ENCODE measurements at places on chromosomes 3 and 15.

DNA sequence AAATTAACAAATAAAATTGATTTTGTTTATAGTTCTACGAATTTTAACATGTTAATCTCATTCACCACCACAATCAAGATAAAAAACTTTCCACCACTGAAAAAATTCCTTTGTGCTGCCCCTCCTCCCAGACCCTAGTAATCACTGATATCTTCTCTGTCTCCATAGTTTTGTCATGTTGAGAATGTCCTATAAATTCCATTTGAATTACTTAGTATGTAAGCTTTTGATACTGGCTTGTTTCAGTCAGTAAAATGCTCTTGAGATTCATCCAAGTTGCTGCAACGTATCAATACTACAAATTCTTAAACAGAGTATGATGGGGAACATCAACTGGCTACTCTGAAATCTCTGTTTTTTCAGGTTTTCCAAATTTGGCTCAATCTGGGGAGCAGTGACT, 129.6 kb downstream of the CTNNB1 start:
- no peak for DNase-seq

GRCh38 chr15:52567871-52568600, 794 bp downstream of the ARPP19 start:
- peak; percentile 71 for DNase-seq

DNA sequence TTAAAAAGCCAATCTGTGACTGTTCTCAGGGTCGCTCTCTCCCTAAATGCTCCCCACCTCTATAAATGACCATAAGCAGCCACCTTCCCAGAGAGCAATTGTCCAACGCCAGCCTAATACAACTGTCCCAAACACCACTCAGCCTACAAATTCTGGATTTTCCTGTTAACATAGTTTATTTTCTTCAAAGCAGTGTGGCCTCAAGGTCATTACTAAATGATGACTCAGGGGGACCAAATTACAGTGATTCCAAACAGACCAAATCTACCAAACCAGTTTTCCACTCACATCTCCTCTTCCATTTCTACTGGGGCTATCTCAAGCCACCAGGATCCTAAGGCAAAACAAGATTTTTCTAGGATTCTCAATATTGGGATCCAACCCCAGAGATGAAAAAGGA, 22.5 kb downstream of the HEXA start:
- DNase-seq: no peak

DNA sequence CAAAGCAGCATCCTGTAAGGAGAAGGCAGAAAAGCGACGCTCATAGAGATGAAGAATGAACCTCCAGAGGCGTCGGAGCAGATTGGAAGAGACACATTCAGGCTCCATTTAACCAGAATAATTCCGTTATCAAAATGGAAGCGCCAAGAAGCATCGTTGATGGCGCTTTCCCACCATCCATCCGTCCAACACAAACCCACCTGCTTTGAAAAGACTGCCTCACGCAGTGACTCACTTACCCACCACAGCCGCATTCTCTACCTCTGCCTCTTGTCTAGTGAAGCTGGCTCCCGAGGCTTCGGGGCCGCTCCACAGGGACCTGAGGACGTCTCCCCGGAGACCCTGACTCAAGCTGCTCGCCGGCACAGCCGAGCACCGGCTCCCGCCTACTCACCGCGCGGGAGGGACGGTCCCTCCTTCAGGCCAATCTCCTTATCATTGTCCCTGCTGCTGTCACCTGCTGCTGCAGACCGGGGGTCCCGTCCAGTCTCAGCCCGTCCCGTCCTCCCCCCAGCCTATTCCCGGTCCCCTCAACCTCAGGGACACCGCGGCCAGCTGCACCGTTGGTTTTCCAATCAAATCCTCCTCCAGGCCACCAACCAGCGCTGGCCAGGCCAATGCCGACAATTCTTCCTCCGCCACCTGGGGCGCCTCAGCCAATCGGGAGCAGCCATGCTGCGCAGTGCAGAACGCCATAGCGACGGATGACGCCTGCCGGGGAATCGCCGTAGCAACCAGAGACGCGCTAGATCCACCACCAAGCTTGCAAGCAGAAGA, at the start of gene NEK10:
TSS of gene NEK10 (minus strand) at position 553 of the 777 bp plus-strand sequence. CDS start 16,501 bp downstream, outside the sequence.
- peak; percentile 92 for DNase-seq

- no peak for DNase-seq
Observed at GRCh38 chr3:193987186-193987585, 148.8 kb upstream of the HES1 start.

DNA sequence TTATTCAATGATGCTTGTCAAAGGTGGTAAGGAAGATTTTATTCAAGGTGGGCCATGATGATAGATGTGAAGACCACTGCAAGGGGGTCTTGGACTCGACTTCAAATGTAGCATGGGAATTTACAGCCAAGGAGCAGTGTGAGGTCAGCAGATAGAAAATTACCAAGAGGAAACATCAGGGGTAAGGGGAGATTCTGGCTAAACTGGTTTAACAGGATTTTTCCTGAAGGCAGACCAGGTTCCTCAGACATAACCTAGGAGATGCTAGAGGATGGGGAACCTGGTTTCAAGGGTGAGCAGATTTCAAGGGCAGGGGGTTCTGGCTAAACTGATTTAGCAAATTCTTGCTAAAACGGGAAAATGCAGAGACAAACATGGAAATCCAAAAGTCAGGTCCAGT, 464.9 kb downstream of the TAFA4 start:
- no peak for DNase-seq

DNA sequence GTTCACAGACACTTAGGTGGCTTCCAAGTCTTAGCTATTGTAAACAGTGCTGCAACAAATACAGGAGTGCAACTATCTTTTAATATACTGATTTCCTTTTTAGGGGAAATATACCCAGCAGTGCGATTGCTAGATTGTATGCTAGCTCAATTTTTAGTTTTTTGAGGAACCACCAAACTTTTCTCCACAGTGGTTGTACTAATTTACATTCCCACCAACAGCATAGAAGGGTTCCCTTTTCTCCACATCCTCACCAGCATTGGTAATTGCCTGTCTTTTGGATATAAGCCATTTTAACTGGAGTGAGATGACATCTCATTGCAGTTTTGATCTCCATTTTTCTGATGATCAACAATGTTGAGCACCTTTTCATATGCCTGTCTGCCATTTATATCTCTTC, 58.9 kb downstream of the ZNF148 start:
- no peak for DNase-seq

GRCh38 chr15:39786447-39787056, 3.9 kb upstream of the FSIP1 start:
- no peak for DNase-seq

GRCh38 chr3:105959851-105960250, 91.0 kb upstream of the CBLB start:
- DNase-seq: no peak

GRCh38 chr15:74545086-74545485, 4.1 kb downstream of the ARID3B start:
- no peak for DNase-seq

DNA sequence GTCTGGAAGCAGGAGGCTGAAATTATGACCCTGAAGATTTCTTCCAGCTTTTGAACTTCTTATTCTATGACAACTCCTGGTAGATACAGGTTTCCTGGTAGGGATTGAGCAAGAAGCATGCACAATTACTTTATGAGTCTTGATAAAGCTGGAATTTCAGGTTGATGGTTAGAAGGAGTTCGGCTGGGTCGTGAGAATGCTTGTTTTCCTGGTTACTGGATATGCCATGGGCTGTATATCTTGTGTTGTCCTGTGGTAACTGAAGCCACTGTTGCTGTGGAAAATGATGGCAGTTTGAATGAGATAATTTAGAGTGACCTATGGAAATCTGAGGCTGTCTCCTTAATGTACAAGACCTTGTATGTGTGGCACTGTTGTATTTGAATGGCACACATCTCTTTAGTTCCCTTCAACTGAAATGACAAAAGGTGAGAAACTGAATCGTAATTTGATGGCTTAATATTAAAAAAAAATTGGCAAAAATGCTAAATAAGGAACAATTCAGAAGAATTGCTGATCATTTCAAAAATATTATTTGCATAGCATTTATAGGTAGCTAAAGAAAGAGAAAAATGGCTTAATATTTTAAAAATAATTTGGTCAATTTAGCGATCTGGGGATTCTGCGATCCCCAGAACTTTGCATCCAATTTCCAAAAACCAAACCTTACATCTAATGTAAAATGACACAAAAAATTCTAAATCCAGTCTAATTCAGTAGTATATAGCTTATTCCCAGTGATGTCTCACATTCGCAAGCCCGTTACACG, 1.1 kb upstream of the UBE2E1 start:
- DNase-seq: no peak

DNA sequence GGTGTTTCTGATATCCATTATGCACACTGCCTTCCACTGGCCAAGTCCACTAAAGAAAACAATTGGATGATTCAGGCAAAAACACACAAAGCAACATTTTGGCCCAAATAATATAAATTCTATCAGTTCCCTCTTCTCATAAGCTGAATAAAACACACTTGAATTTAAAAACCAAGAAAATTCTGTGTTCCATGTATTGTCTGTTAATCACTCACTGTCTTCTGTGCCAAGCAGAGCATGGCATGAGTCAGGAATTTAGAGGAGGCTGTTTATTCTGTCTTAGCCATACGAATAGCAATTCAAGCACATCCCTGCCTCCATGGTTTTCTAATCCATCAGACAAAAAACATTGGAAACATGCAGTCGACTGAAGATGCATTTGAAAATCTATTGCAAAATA, 215.6 kb upstream of the UMPS start:
- DNase-seq: no peak

- DNase-seq: no peak
Observed at GRCh38 chr3:178845420-178846118, 226.0 kb downstream of the ZMAT3 start.

GRCh38 chr3:52086976-52087663, 30.7 kb upstream of the DUSP7 start:
- DNase-seq: no peak

- DNase-seq: no peak
Observed at GRCh38 chr3:106485217-106485616, 616.4 kb upstream of the CBLB start.

DNA sequence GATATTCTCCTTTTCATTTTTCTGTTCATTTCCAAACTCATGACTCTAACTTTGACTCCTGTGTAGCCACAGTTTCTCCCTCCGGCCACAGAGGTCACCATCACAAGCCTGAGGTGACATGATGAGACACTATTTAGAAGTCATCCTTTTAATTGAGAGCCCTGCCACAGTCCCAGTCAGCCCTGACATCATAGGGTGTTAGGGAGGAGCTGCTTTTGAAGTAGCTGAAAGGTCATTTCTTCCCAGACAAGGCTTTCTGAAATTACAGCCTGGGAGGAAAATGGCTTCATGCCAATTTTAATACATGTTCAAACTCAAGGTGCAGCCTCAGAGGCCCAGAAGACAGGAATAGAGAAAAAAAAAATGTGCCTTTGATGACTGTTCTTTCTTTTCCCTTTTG, 532.8 kb upstream of the TGFBR2 start:
- DNase-seq: no peak

DNA sequence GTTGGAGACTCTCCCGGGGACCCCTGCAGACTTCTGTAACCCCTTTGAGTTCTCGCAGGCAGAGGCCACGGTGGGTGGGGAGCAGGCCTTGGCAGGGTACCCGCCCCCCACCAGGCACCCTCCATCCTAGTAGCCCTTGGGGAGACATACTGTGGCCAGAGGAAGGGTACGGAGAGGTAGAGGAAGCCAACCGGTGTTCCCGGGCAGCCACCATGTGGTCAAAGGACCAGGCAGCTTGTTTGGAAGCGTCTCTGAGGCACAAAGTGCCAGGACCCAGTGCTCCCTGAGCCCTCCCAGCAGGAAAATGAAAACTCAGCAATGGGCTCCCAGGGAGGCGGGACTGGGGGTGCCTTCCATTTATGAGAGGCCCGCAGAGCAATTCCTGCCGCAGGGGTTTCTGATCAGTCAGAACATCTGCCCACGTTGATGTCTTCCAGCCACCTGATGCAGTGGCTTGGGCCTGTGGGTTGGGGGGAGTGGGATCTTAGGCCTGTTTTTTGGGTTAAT, 53.0 kb upstream of the CGNL1 start:
- DNase-seq: no peak

- DNase-seq: no peak
Observed at GRCh38 chr3:4824926-4825325, 154.3 kb upstream of the BHLHE40 start.

DNA sequence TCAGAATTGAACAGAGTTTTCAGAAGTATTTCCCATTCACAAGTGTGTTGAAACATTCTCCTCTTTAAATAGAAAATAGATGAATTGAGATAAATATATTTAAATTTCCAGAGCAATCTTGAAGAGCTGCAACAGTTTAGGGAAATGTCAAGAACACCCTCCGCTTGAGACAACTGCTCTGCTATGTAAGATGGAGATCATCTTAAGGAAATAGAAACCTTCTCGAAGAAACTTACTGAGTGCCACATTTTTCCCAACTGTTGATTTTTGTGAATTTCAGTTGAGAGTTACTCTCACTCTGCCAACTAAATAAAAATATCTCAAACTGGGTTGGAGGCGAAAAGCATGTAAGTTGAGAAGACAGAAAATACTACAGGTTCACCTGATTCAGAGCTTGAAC, 78.0 kb downstream of the SUCLG2 start:
- no peak for DNase-seq

DNA sequence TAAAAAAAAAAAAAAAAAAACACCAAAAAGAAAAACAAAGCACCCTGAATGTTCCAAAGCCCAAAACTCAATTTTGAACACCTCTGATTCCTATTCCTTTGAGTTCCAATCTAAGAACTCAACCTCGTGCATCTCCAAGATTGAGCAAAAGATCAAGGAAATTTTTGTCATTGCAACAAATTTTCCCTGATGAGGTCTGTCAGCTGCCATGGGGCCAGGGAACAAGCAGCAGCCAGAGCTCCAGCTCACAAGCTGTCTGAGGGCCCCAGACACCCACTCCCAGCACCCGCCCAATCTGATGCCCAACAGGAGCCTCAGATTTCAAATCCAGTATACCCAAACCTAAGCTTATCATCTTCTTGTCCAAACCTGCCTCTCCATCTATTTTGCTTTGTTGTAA, 87.6 kb upstream of the ACP3 start:
- no peak for DNase-seq

- no peak for DNase-seq
Observed at GRCh38 chr15:25891081-25891480, 28.0 kb upstream of the ATP10A start.

GRCh38 chr3:57910990-57911389, 97.2 kb upstream of the FLNB start:
- peak; percentile 25 for DNase-seq

DNA sequence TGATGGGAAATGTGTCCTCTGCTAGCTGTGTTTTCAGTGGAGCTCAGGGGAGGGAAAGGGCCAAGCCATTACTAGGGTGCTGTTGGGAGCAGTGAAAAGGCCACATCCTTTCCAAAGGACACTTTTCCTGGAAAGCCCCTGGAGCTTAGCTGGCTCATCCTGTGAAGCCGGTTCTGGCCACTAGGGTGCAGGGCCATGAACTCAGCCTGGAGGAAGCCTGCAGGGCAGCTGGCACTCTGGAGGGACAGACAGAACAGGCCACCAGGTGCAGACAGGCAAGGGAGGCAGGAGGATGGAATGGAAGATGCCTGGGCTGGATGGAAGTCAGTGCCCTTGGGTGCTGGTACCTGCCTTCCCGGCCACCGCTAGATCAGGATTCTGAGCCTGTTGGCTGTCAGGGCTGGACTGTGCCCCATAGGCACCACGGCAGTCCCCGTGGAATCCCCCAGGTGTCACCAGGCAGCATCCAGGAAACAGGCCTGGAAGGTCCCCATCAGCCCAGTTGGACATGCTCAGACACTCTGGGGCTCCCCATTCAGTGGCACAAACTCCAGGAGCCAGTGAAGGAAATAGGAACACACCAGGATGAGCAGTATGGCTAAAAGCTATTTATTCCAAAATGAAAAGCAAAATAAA, 76.2 kb upstream of the C2CD4B start:
- DNase-seq: peak; percentile 19

GRCh38 chr15:40439461-40439959, 1.2 kb upstream of the BAHD1 start:
- DNase-seq: no peak

All from activated T-cell treated with anti-CD3 and anti-CD28 coated beads, Interleukin-2, amount 50 U/mL, for 48 hours (primary cell).